ENCODE measurements at places on chromosomes 5 and 9.

DNA sequence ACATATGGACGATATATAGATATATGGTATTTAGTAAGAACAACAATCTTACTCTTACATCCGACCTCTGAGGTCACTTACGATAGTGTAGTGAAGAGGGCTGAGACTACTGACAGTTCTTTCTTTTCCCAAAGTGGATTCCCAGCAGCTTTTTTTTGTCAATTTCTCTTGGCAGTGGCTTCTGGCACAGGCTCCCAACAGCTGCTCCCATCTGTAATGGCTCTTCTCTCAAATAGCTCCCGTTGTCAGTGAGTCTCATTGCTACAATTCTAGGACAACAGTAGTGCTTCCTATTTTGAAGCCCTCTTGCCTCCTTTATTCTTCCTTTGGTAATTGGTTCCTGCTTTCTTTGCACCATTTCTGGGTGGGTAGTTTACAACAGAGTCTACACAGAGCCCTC, 68.4 kb downstream of the SLC25A46 start:
- DNase-seq, result no peak

DNA sequence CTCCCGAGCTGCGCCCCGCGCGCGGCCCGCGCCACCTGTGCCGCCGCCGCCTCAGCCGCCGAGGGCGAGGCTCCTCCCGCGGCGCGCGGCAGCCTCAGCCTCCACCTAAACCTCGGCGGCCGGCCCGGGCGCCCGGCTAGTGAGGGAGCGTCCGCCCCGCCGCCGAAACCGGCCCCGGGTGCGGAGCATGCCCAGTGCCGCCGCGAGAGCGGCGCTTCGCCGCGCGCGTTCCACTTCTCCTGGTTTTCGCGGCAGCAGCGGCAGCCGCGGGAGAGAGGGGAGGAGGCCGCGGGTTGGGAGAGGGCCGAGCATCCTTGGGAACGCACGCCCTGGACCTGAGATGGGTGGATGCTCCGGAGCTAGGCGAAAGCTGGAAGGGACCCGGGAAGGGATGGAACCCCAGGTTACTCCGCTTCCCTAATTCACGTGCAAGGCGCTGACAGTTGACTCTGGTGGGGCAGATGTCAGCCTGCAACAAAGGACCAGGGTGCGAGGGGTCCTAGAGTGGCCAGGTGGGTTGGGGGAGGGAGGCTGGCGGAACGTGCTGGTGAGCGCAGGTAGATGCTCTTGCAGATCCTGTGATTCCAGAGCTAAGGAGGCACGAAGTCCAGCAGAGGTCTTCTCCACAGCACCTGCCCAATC, at the start of gene CTNND2:
Gene CTNND2 (minus strand): TSS at position 182 of the 642 bp plus-strand sequence. CDS start 593 bp downstream, outside the sequence.
- DNase-seq, result peak; percentile 93

- DNase-seq, result peak; percentile 25
Measured at GRCh38 chr9:14344053-14344524, 30.1 kb upstream of the NFIB start.

DNA sequence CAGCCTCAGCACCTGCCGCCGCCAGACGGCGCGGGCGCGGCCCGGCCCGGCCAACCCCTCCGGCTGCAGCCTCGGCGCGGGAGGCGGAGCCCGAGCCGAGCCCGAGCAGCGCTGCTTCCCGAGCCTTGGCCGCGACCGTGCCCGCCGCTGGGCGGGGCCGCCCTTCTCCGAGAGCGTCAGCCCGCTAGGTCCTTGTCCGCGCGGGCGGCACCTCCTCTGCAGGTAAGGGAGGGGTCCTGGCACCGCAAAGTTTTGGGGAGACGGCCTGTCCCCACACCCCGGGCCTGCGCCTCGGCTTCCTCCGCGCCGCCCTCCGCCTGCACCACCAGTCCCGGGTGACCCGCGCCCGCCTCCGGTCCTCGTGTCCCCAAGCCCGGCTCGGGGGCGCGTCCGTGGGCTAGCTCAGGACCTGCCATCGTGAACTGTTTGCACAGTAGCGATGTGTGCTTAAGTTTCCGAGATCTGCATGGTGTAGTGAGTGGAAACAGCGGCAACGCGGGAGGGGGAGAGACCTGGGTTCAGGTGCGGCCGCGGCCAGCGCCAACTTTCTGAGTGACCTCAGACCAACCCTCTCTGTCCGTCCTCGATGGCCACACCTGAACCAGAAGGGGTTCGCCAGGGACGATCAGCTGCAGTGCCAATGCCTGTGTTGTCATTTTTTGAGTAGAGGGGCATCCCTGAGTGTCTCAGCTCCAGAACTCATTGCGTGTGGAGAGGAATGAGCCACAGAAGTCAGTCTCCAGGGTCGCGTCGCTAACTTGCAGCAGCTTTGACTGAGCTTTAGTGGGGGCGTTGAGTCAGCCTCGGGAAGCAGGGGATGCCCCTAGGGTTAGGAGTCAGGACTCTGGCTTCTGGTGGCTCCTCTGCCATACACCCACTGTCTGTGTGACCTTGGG, at the start of gene FRMPD1:
Gene FRMPD1 (plus strand): TSS at position 82 of the 896 bp plus-strand sequence. CDS start 41,688 bp downstream, outside the sequence.
- peak; percentile 80 for DNase-seq

GRCh38 chr5:124887223-124887622, 140.8 kb upstream of the ZNF608 start:
- DNase-seq, result peak; percentile 38

DNA sequence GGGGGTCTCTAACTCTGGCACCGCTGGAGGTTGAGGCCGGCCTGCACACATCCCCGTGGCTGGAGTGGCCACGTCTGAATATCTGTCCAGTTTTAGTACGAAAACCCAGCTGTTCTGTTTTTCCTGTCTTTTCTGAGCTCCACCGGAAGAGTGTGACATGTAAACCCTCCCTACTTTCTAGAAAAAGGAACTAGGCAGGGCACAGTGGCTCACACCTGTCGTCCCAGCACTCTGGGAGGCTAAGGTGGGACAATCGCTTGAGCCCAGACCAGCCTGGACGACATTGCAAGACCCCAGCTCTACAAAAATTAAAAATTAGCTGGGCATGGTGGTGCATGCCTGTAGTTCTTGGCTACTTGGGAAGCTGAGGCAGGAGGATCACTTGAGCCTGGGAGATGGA, 8.2 kb upstream of the PHYKPL start:
- DNase-seq, result no peak

Measured in DMS53 (cell line).